ENCODE measurements at places on chromosomes 2 and 18. TPM values are rescaled to one million over a fixed set of nuclear protein-coding genes. Genes with fewer than 3 reads are reported as not detected.
A peak's percentile ranks its signal among the peaks of the same experiment; 100 is the strongest.

Gene KYNU
- total RNA-seq, result not detected

Gene SP5
- not detected for total RNA-seq

Gene IL36B
- not detected for total RNA-seq

DNA sequence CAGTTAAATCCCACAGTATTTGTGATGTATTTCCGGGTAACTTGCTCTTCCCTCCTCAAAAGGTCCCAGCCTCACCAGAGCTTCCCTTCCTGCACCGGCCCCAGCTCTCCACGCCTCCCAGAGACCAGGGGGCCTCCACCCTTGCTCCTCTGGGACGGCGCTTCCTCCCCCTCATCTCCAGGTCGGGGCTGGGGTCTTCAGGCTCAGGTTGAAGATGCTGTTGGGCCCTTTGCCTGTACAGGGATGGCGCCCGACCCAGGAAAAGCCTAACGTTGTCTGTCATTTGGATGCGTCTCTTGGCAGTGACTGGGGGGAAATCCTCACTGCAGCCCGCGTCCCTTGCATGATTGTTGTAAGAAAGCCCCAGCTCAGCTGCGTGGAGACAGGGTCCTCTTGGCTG lies 126.7 kb downstream of the TPO start:
- no peak overlapping the region for H3K27ac ChIP-seq
- DNase-seq, result no peak
- no peaks in the 10 kb centered on the region for H3K36me3 ChIP-seq
- H3K4me3 ChIP-seq, result no peak overlapping the region
- H3K27me3 ChIP-seq, result no peaks in the 10 kb centered on the region
- no peaks in the 10 kb centered on the region for H3K4me1 ChIP-seq

GRCh38 chr2:225693259-225693658 lies 293.7 kb downstream of the NYAP2 start:
- H3K4me1 ChIP-seq, result no peaks in the 10 kb centered on the region
- H3K27ac ChIP-seq, result no peak overlapping the region
- H3K27me3 ChIP-seq, result peaks cover 9% of the 10 kb centered on the region

DNA sequence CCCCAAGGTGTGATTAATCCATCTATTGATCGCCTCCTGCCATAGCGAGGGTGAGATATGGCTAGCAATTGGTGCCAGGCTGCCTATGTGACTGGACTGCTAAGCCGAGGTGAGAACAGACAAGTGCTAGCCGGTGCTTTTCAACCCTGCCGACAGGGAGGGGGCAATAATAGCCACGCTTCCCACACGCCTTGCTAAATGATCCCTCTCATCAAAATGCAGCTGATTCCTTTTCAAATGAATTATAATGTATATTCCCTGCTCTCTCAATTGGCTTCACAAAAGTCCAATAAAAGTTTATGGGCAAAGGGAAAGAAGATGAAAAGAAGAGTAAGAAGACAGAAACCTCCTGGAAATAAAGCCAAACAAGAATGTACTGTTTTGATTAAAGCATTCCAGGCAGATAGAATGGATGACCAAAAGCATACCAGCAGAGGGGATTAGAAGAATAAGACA lies 235.6 kb downstream of the ICOS start:
- no peaks in the 10 kb centered on the region for H3K4me1 ChIP-seq
- H3K27ac ChIP-seq, result no peak overlapping the region
- no peak for DNase-seq
- H3K27me3 ChIP-seq, result no peaks in the 10 kb centered on the region
- no peak overlapping the region for H3K4me3 ChIP-seq

DNA sequence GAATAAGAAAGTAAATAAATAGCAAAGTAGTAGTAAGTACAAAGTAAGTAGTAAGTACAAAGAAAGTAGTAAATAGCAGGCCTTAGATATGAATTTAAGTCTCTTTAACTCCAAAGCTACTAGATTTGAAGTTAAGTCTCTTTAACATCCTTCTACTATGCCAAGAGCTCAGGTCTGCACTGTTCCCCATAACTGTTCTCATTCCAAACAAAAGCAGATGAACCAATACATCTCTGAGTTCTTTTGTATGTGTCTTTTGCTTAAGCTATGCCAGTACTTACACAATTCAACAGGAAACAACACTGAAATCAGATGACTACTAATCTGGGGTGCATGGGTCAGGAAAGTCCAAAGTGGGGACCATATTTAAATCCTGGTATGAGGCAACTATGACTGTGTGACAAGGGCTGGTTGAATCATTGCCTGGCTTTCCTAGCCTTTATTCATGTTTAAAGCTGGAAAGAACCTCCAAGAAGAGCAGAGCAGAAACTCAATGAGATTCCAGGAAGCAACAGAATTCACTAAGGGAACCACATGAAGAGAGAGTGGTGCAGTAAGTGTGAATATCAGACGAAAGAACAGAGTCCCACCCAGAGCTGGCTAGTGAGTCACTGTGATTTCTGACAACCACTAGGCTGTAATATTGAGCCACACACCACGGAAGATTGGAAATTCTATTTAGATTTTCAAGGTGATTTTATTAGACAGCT lies 51.0 kb upstream of the CYP26B1 start:
- no peak overlapping the region for H3K27ac ChIP-seq
- H3K36me3 ChIP-seq, result no peaks in the 10 kb centered on the region
- no peak for DNase-seq
- no peak overlapping the region for H3K4me3 ChIP-seq

DNA sequence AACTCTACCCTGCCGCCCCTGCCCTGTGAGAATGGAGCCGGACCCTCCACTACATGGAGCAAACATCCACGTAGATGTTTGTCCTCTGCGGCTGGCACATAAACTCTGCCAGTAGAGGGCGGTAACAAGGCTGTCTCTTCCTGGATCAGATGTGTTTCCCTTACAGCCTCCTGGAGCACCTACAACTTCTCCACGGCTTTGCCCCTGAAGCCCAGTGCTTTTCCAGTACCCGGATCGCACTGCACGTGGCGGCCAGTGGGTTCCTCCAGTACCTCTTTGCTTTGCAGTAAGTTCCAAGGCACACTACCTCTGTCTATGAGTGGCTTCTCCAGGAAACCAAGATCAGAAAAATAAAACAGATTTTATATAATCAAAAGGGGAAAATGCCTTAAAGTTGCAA lies 651.3 kb downstream of the DCDC2C start:
- no peak overlapping the region for H3K27ac ChIP-seq
- no peak overlapping the region for H3K4me3 ChIP-seq
- DNase-seq, result peak; percentile 10
- no peaks in the 10 kb centered on the region for H3K4me1 ChIP-seq
- H3K36me3 ChIP-seq, result no peaks in the 10 kb centered on the region

DNA sequence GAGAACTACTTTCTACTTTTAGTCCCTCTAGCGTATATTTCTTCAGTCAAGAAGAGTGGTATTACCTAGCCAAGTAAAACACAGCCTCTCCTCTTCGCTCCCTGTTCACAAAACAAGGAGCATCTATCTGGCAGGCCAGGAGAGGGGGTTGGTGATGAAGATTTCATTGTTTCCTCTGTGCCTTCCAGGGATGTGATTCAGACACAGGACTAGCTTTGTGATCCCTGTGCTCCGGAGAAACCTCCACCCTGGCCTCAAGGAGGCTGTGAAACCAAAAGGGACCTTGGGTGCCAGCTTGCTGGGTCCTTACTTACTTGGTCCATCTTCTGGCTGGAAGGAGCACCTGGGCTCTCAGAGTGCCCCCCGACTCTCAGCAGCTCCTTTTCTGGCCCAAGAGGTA lies 5.7 kb downstream of the RHOB start:
- no peak overlapping the region for H3K27ac ChIP-seq
- peaks cover 5% of the 10 kb centered on the region for H3K27me3 ChIP-seq
- peaks cover 15% of the 10 kb centered on the region for H3K4me1 ChIP-seq
- no peak for DNase-seq
- no peak overlapping the region for H3K4me3 ChIP-seq

GRCh38 chr2:36482576-36483214 lies 115.3 kb downstream of the FEZ2 start:
- H3K27ac ChIP-seq, result no peak overlapping the region
- peaks cover 8% of the 10 kb centered on the region for H3K36me3 ChIP-seq
- H3K27me3 ChIP-seq, result no peaks in the 10 kb centered on the region
- H3K4me3 ChIP-seq, result no peak overlapping the region
- no peaks in the 10 kb centered on the region for H3K4me1 ChIP-seq
- DNase-seq, result no peak

- no peak overlapping the region for H3K4me3 ChIP-seq
- H3K27me3 ChIP-seq, result no peaks in the 10 kb centered on the region
- DNase-seq, result no peak
- H3K27ac ChIP-seq, result no peak overlapping the region
- peaks cover 39% of the 10 kb centered on the region for H3K36me3 ChIP-seq
- peaks cover 30% of the 10 kb centered on the region for H3K4me1 ChIP-seq
These were observed 30.9 kb downstream of the NOL10 start for GRCh38 chr2:10658914-10659257.

DNA sequence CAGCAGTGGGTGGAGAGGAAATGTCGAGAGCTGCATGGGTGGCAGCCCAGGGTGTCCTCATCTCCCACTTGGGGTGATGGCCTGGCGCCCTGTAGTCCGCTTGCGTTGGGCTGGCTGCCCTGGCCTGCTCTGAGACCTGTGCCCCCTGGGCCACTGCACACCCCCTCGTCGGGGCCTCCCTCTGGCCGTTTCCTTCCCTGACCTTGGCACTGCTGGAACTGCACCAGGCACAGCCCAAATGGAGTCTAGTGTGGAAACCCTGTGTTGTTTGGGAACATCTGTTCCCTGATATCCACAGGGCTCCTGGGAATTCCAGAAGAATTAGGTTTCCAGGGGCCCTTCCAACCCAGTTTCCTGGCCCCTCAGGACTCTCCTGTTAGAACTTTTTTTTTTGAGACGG lies 13.9 kb downstream of the EFHD1 start:
- H3K27me3 ChIP-seq, result peaks cover 2% of the 10 kb centered on the region
- H3K27ac ChIP-seq, result no peak overlapping the region
- H3K36me3 ChIP-seq, result no peaks in the 10 kb centered on the region
- no peaks in the 10 kb centered on the region for H3K4me1 ChIP-seq

DNA sequence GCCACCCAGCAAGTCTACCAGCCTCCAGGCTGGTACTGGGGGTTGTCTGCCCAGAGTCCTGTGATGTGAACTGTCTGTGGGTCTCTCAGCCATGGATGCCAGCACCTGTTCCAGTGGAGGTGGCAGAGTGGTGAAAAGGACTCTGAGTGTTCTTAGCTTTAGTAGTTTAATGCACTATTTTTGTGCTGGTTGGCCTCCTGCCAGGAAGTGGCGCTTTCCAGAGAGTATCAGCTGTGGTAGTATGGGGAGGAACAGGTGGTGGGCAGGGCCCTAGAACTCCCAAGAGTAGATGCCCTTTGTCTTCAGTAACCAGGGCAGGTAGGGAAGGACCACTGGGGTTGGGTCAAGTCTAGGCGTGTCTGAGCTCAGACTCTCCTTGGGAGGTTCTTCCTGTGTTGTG lies 356.7 kb downstream of the STK39 start:
- DNase-seq, result no peak
- no peak overlapping the region for H3K27ac ChIP-seq
- peaks cover 19% of the 10 kb centered on the region for H3K27me3 ChIP-seq

DNA sequence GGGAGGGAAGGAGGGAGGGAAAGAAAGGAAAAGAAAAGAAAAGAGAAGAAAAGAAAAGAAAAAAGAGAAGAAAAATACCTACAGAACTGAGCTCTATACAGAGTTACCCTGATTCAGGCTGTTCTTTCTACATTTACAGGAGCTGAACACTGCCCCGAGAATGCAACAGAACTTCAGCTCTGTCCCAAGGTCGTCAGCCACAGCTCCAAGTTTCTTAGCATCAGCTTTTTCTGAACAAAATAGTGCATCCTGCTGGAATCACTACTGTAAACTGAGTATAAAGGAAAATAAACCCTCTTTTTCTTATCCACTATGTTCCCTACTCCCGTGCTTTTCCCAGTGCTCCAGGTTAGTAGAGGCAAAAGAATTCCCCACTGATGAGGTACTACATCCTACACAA lies 4.7 kb upstream of the PPP4R1 start:
- no peak for DNase-seq
- no peaks in the 10 kb centered on the region for H3K27me3 ChIP-seq
- no peak overlapping the region for H3K4me3 ChIP-seq
- H3K4me1 ChIP-seq, result peaks cover 9% of the 10 kb centered on the region
- H3K27ac ChIP-seq, result no peak overlapping the region

GRCh38 chr2:24009680-24010476 lies at the start of gene MFSD2B:
Gene MFSD2B, plus strand, starts transcription at chr2:24010085. Its CDS starts 12 bp downstream, at chr2:24010097.
- DNase-seq, result no peak
- peaks cover 34% of the 10 kb centered on the region for H3K27me3 ChIP-seq
- no peak within 1 kb of the TSS for H3K4me3 ChIP-seq
- H3K27ac ChIP-seq, result no peak within 1 kb of the TSS
- peaks cover 2% of the 10 kb centered on the region for H3K4me1 ChIP-seq

- H3K4me1 ChIP-seq, result no peaks in the 10 kb centered on the region
- no peak for DNase-seq
- no peaks in the 10 kb centered on the region for H3K36me3 ChIP-seq
- no peak overlapping the region for H3K27ac ChIP-seq
- H3K4me3 ChIP-seq, result no peak overlapping the region
- no peaks in the 10 kb centered on the region for H3K27me3 ChIP-seq
These were observed 144.4 kb downstream of the THSD7B start for GRCh38 chr2:136909777-136910176.

GRCh38 chr2:144936442-144936841 lies 416.5 kb upstream of the ZEB2 start:
- DNase-seq, result no peak
- H3K36me3 ChIP-seq, result no peaks in the 10 kb centered on the region
- no peak overlapping the region for H3K27ac ChIP-seq
- H3K4me3 ChIP-seq, result no peak overlapping the region
- H3K4me1 ChIP-seq, result no peaks in the 10 kb centered on the region
- no peaks in the 10 kb centered on the region for H3K27me3 ChIP-seq

DNA sequence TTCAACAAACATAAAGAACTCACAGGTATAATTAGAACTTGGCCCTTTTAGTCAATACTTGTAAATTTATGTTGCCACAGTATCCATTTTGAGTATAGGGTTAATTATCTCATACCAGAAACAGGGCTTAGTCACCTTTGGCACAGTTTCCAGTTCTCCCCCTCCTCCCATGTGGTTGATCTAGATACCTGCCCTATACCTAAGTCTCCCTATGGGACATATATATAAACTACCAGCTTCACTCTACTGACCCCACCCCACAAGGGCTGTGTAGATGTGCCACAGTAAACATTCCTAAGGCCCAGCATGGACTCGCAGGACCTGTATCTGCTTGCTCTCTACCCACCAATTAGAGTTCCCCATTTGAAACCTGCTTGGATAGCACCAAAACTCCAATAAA lies 371.7 kb upstream of the RND3 start:
- DNase-seq, result no peak
- no peak overlapping the region for H3K4me3 ChIP-seq
- no peaks in the 10 kb centered on the region for H3K4me1 ChIP-seq
- H3K27me3 ChIP-seq, result peaks cover 4% of the 10 kb centered on the region
- H3K27ac ChIP-seq, result no peak overlapping the region

DNA sequence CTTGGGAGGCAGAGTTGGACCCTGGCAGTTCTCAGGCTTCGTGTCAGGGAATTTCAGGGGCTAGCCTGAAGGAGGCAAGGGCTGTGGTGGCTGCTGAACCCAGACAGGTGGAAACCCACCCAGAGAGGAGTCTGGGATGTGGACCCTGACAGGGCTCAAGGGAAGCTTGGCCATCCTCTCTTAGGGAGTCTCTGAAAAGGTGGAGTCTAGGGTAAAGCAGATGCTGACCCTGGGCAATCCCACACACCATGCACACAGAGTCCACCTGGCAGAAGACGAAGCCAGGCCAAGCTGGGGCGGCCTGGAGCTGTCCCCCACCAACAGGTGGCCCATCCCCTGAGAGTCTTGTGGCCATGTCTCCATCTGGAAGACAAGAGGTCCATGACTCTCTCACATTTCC lies 41.2 kb upstream of the TEX51 start:
- no peaks in the 10 kb centered on the region for H3K27me3 ChIP-seq
- H3K4me3 ChIP-seq, result no peak overlapping the region
- no peak for DNase-seq

GRCh38 chr2:108893277-108893676 lies 95.7 kb downstream of the EDAR start:
- no peaks in the 10 kb centered on the region for H3K27me3 ChIP-seq
- H3K4me1 ChIP-seq, result peaks cover 2% of the 10 kb centered on the region
- no peak overlapping the region for H3K27ac ChIP-seq
- DNase-seq, result no peak
- peaks cover 58% of the 10 kb centered on the region for H3K36me3 ChIP-seq
- H3K4me3 ChIP-seq, result no peak overlapping the region

All from activated naive CD4-positive, alpha-beta T cell treated with anti-CD3 and anti-CD28 coated beads for 36 hours (primary cell).